ENCODE measurements at places on chromosomes 12 and 14.

GRCh38 chr14:96926001-96926400, 128.8 kb downstream of the VRK1 start:
- no peak for DNase-seq

DNA sequence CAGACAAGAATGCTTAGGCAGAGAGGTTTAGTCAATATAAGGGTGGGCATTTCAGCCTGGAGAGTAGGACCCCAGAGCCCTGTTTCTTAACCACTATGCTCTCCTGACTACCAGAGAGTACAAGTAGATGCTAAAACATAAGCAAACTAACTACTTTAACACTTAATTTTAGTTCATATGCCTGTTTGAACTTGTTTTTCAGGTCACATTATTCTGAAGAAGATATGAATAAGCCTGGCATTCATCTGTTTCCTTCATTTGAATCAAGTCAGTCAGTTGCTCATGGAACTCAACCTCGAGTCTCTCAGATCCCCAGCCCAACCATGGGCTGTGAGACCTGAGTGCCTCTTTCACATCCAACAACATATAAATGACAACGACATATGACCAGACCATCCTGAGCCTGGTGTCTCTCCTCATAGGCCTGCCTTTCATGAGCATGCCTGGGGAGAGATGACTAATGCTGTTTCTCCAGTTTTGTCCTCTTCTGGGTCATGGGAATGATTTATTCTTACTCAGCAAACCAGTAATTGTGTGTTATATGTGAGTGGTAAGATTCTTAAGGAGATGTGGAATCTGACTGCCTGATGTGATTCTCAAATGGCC, 251.1 kb upstream of the BTG1 start:
- DNase-seq = no peak

DNA sequence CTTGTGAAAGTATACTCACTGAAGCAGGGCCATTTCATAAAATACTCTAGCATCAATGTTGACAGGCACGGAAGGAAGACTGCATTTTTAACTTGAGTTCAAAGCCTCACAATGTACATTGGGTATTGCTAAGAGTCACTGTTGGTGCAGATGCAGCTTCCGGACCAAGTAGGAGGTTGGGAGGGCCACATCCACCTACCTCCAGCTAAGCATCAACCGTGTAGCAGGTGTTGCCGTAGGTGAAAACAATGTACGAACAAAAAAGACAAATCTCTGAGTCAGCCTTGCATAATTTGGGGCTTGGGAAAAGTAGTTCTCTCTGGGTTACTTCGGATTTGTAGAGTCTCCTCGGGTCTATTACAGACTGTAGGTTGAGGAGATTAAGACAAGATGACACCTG, 48.1 kb downstream of the TMTC1 start:
- DNase-seq = no peak

GRCh38 chr14:69610020-69610873, 1.1 kb upstream of the SUSD6 start:
- DNase-seq = peak; percentile 49

DNA sequence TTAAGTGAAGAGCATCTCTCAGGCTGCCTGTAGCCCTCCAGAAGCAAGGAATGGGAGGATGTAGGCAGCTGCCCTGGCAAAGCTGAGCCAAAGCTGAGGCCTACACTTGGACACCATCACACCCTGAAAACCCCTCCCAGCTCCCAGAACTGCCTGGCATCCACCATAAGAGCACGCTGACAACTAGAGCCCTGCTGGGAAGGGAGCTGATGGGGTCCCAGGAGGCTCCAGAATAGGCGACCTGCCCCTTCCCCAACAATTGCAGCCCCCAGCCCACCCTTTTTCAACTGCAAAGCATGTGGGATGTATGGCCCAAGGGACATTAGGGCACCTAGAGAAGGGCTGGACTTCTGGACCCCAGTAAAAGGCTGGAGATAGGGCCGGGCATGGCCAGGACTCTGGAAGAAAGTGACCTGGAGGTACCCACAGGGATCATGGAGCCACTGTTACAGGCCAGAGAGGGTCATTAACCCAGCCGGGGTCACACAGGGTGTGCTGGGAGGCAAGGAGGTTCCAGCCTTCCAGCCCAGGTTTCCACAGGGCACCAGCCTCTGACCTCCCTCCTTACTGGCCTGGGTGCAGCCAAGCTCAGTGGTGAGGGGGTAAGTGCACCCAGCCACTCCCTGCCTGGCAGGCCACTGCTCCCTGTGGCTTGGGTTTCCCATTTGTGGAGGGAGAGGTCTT, 27.8 kb downstream of the FAM222A start:
- no peak for DNase-seq

- no peak for DNase-seq
These were observed 106.1 kb upstream of the ANO4 start for GRCh38 chr12:100688451-100688864.

DNA sequence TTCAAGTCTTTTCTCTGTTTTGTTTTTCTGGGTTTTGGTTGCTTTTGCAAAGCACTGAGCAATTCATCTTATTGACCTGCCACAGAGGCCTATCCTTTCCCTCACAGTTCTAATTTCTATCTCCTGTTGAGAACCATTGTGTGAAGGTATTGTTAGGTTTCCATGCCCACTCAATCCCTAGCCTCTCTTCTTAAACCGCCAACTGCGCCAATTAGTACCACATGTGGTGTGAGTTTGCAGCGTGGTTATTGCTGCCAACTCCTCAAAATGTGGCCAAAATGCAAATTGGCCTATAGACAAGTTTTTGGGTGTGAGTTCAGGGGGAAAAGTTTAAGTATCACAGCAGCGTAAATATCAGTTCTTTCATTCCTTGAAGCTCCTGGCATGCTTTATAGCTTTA, 232.6 kb downstream of the FLRT2 start:
- no peak for DNase-seq

- no peak for DNase-seq
These were observed 50.4 kb downstream of the AK7 start for GRCh38 chr14:96442355-96442754.

DNA sequence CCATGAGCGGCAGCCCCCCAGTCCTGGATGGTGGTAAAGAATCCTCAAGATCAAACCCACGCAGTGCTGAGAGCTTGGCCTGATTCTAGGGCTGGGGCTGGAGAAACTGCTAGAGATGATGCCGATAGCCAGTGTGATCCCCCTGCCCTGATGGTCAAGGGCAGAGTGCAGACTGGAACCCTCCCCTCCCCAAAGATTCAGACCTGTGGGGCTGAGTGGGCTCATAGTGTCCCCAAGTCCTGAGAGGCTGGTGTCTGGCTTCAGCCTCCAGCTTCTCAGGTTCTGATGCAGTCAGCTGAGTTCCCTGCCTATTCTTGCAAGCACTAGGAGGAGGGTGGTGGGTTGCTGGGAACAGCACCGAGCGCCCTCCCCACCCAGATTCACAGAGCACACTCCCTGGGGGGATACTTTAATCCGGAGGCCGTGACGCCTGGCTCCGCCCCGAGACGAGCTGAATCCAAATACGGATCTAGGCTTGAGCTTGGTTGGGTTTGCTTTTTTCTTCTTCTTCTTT, 11.9 kb downstream of the RHOF start:
- no peak for DNase-seq

GRCh38 chr14:75096959-75097358, 27.5 kb downstream of the ZC2HC1C start:
- DNase-seq = no peak

- no peak for DNase-seq
These were observed 27.8 kb downstream of the COQ6 start for GRCh38 chr14:73977896-73978295.

All from OCI-LY7 (cell line).